NCI-H446 (cell line): ENCODE measurements at places on chromosomes 5 and 9.

DNA sequence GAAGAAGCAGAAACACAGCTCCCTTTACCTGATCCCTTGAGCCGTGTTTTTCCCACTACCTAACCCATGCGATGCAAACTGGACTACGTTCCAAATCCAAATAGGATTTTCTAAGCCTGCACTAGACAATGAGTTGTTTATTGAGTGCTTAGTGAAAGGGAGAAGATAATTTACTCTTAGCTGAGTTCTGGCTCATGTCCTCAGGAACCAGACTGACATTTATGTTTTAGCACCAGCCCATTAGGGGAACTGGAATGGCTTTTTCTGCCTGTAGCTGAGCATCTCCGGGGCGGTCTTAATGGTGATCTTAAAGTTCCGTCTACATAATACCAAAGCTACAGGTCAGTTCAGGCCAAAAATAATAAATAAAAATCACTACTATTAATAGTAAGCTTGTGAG is 81.5 kb downstream of the SH3TC2 start:
- no peak for DNase-seq

DNA sequence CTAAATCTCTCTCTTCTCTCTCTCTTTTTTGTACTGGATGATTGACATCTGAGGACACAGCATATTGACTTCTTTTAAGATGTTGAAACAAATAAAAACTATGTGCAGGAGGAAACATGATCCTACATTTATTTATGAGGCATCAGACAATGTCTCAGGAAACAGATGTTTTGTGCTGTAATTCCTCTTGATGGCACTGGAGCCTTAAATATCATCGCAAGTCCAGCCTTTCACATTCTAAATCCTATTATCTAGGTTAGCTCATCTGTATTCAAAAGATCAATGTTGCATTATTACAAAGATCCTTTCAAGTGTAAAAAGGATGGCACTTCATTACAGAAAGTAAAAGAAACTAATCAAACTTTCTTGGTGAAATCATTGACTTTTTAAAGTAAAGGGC is 63.9 kb downstream of the MAT2B start:
- DNase-seq: peak; percentile 55

DNA sequence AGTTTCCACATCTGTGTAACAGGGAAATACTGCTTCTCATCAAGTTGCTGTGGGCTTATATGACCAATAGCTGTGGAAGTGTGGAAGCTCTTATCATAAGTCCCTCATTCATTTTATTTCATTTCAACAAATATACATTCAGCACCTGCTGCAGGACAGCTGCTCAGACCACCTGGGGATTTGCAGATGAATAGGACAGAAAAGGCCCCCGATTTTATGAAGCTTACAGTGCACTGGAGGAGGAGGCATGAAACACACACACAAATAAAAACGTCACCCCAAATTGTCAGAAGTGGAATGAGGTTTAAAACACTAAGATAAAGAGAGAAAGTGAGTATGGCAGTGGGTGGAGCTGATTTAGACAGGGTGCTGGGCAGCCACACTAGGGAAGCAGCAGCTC is 107.2 kb downstream of the DRD1 start:
- DNase-seq: no peak

- no peak for DNase-seq
These were observed 454.4 kb downstream of the NR2F1-AS1 start for GRCh38 chr5:93126634-93127033.

GRCh38 chr9:124480621-124480981 is 26.6 kb downstream of the NR5A1 start:
- DNase-seq: no peak

- DNase-seq: no peak
These were observed 43.9 kb downstream of the PAM start for GRCh38 chr5:102799017-102799416.

GRCh38 chr5:30937070-30937469 is 256.4 kb upstream of the CDH6 start:
- DNase-seq: no peak

GRCh38 chr5:73733219-73733618 is 107.2 kb downstream of the ARHGEF28 start:
- DNase-seq: no peak

- no peak for DNase-seq
These were observed 97.6 kb downstream of the SEMA6A start for GRCh38 chr5:116476897-116477537.

GRCh38 chr9:122815544-122815943 is 12.8 kb downstream of the PDCL start:
- DNase-seq: no peak
